ENCODE measurements at places on chromosomes 6 and 20. TPM values are rescaled to one million over a fixed set of nuclear protein-coding genes. Genes with fewer than 3 reads are reported as not detected.

DNA sequence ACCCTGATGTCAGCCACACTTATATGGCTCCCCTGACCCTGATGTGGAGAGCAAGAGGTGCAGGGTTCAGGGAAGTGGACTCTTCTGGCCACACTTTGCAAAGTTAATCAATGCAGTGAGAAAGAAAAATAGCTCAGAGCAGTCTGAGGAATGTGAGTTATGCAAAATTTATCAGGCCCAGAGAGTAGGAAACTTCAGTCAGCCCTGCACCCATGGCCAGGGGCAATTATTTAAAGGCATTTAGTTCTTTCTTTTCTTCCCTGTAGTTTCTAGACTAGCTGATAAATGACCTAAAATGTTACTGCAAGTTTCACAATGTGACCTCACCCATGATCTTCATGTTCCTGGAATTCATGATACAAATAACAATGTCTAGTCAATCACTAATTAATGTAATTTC, 143.7 kb upstream of the GGTLC1 start:
- no peak for DNase-seq

GRCh38 chr6:51562198-51562597, 525.2 kb downstream of the PKHD1 start:
- DNase-seq, result no peak

SPATS1 gene
- total RNA-seq, result not detected

FOXP4 gene
- total RNA-seq, result 66.5 TPM

- DNase-seq, result no peak
Measured at GRCh38 chr20:14521436-14521835, 184.0 kb upstream of the FLRT3 start.

- DNase-seq, result no peak
Measured at GRCh38 chr20:48975955-48976354, 54.4 kb downstream of the ARFGEF2 start.

GRCh38 chr6:704046-704445, 11.1 kb upstream of the EXOC2 start:
- DNase-seq, result no peak

DNA sequence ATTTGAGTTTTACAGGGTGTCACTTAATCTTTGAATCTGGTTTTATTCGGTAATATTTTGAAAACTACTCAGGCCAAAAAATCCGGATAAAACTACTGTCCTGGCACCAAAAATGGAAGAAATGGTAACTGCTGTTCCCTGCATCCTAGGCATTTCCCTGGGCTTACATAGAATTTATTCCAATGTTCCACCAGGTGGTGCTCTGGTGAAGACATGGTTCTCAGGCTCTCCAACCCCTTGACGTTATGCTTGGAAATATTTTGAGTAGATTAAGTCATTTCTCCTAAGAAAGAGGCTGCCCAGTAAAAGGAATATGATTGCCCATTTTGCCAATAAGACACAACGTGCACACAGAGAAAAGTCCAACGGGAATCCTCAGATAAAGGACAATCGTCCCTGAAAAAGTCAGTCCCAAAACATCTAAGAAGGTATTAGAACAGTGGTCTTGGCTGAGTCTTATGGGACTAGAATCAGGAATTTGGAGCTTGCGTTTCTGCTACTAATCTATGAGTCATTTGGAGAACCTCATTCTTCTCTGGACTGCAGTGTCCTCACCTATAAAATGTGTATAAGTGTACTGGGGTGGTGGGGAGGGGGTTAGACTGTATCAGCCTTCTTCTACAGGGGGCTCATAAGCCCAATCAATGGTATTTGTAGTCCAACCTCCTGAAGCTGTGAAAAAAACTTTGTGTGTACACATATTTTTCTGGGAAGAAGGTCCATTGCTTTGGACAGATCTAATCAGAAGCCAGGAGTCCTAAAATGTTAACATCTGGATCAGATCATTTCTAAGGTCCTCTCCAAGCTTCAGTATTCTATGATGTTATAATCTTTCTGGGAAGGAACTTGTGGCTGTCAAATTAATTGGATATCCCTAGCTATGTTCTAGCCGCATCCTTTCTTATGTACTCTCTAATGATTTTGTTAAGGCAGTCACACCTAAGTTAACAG, 131.0 kb upstream of the BMP2 start:
- peak; percentile 23 for DNase-seq

GRCh38 chr6:166610069-166610468, 17.0 kb downstream of the RPS6KA2 start:
- no peak for DNase-seq

GRCh38 chr6:148358196-148358785, 15.7 kb downstream of the SASH1 start:
- peak; percentile 41 for DNase-seq

MATN4 gene
- total RNA-seq, result 0.09 TPM

DNA sequence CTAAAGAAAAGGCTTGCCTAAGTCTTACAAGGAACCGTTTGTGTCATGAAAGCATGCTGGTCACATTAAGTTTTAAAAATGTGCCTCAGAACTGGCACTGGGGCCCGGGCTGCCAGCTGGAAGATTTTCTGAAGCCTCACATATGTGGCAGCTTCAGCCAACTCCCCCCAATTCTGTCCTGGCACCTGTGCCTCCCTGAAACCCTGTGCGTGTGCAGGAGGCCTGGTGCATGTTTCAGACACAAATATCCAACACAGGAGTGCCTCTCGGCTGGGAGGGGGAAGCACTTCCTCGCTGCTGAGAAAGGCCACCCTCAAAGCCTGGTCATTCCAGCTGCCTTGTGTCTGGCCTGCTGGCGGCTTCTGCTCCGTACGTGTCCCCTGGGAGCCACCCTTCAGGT, 188.5 kb upstream of the SNX9 start:
- DNase-seq, result no peak

TFAP2A gene
- 0.89 TPM for total RNA-seq

DNA sequence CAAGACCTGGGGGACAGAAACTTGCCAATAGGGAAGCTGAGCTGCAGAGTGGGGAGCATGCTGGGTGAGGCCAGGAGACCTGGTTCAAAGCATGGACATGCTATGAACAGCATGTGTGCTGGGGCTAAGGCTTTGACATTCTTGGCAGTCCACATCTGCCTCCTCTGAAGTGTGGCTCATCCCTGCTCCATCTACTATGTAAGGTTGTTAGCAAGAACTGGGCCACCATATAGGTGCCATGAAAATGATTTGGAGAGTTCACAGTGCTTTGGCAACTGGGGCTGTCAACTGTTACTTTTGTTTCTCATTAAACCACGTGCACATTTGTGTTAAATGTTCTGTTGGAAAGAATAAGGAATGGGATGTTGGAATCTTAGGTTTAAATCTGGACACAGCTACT, 311.1 kb downstream of the CDC5L start:
- no peak for DNase-seq

- DNase-seq, result no peak
Measured at GRCh38 chr20:61690150-61690549, 375.5 kb downstream of the TAF4 start.

DNA sequence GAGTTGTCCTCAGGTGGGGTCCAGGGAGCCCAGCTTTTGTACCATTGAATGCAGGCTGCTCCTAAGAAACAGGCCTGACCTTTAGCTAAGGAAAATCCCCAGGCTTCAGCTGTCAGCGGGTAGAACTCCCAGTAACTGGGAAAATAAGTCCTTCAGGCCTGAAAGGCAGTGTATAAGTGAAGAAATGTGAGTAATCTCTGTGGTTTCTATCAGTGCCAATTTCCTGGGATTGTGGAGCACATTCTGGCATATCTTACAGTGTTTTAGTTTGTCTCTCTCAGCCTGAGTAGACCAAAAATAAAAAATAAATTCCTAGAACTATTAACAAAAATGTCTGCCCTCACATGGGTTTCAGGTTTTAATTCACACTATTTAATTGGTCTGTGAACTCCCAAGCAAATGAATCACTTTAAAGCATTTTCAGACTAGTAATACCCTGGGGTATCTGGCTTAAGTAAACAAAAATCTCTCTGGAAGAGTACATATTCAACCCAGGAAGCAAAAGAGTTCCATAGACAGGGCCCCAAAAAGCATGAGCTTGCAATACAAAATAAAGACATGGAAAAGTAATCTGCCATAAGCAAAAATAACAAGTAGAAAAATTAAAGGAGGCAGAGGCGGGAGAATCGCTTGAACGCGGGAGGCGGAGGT, 566.2 kb upstream of the NOX3 start:
- DNase-seq, result no peak

- DNase-seq, result no peak
Measured at GRCh38 chr6:19838442-19839236, 1.5 kb downstream of the ID4 start.

GRCh38 chr6:16399158-16399557, 160.8 kb downstream of the GMPR start:
- no peak for DNase-seq

MAPK13 gene
- 72.2 TPM for total RNA-seq

DNA sequence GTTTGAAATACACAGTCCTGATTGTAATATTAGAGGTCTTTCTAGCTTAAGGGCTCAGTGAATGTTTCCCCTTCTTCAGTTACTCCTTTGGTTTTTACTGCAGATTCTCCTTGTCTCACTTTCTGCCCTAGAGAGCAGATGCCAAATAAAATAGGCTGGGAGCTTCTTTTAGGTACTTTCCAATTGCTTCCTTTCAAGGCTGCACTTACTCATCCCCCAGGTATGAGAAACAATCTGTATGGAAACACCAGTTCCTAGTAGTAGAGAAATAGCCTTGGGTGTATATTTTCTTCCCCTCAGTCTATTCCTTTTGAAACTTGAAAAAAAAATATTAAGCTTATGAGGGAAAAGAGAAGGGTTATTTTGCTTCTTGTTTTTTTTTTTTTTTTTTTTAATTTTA, 139.7 kb downstream of the PAK5 start:
- no peak for DNase-seq

DNA sequence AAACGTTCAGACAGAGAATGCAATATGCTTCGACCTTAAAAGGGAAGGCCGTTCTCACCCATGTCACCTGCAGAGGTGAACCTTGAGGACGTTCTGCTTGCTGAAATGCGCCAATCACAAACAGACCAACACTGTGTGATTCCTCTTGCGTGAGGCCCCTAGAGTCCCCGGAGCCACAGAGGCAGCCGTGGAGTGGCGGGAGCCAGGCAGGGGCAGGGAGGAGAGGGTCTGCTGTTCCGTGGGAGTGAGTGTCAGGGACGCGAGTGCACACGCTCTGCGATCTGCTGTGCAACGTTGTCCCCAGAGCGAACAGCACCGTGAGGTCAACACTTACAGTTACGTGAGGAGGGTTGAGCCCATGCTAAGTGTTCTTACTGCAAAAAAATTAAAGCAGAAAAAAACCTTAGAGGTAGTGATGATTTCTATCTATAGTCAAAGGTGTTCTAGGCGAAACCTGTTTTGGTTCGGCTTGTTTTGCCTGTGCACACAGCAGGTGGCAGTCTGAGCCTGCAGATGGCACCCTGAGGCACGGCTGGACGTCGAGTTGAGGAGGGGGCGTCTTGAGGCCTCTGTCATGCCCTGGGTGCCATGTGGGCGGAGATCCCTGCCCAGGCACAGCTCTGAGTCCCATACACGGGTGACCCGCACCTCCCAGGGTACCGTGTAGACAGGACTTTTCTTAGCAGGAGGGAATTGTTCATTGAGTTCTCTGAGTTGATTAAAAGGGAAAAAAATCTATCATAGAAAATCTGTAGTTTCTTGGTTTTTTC, 71.7 kb upstream of the FRMD1 start:
- peak; percentile 12 for DNase-seq

PKIB gene
- 5.5 TPM for total RNA-seq

DNA sequence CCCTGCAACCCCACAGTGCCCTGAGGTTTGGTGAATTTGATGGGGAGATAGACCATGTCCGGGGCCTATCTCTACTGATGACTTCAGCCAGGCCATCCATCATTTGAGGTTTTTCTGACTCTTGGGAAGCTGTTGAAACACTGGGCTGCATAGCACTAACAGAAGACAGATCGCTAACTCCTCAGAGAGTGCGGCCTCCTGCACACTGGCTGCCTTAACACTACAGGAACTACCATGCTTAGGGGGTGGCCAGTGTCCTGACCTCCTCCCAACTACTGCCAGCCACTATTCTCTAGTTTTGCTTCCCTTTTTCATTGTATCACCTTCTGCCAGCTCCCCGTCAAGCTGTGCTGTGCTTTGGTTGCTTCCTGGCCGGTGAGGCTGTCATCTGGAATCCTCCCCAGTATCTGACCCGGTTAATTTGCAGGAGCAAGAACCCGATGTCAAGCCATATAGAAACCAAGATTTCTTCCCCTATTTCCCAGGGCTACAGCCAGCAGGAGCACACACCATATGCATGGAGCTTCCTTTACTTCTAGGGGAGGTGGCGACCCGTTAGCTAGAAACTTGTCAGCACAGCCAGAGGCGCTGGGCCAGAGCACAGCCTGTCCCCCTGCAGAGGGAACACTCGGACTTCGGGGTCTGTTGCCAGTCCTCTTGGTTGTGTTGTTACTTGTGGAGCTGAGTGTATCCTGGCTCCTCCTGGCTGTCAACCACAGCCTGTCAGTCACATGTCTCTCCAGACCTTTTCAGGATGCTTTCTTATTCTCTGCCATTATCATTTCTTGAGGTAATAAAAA, 57.3 kb upstream of the TRAF3IP2 start:
- DNase-seq, result no peak

GRCh38 chr6:24620637-24621036, 25.4 kb downstream of the KIAA0319 start:
- no peak for DNase-seq

RFX6 gene
- total RNA-seq, result not detected

- no peak for DNase-seq
Measured at GRCh38 chr6:79467716-79468115, 69.5 kb downstream of the LCA5 start.

CST3 gene
- total RNA-seq, result 2,306 TPM

DNA sequence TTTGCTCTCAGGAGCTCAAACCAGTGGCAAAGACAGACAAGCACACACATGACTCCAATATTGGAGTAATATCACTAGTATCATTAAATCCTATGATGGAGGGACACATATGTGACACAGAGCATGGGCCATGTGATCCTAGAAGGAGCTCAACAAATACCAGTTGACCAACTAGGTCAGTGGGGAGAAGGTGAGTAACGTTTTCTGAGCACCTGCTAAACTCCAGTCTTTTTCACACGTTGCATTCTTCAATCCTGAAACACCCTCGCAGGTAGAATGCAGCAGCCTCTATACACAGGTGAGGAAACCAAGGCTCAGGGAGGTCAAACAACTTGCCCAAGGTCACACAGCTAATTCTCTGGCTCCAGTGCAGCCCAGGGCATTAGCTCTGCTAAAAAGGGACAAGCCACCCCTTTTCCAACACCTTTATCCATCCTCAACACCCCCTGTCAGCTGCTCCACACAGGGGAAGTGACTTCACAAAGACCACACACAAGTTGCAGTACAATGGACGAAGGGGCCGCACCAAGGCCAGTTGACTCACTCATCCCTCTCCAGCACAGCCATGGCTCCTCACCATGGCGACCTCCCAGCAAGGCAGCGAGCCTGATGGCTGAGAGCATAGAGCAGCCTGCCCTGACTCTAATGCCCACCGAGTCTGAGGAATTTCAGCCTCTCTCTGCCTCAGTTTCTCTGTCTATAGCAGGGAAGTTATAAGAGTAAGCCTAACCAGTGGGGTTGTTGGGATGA, 4.4 kb downstream of the CAPN11 start:
- no peak for DNase-seq

DNA sequence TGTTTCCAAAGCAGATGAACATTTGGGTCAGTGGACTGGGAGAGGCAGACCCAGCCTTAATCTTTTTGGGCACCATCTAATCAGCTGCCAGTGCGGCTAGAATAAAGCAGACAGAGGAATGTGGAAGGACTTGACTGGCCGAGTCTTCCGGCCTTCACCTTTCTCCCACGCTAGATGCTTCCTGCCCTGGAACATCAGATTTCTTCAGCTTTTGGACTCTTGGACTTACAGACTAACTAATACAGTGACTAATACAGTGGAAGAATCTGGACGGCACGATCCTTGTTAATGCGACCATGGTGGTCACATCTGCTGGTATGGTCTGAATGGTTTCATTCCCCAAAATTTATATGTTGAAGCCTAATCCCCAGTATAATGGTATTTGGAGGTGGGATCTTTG, 122.6 kb upstream of the NXT1 start:
- DNase-seq, result peak; percentile 65

- DNase-seq, result no peak
Measured at GRCh38 chr20:40675599-40676221, 13.3 kb downstream of the MAFB start.
